ENCODE measurements at places on chromosomes 12 and 14. TPM values are rescaled to one million over a fixed set of nuclear protein-coding genes. Genes with fewer than 3 reads are reported as not detected.

- DNase-seq = no peak
These were observed 1.1 kb downstream of the DCTN2 start for GRCh38 chr12:57545809-57546437.

DNA sequence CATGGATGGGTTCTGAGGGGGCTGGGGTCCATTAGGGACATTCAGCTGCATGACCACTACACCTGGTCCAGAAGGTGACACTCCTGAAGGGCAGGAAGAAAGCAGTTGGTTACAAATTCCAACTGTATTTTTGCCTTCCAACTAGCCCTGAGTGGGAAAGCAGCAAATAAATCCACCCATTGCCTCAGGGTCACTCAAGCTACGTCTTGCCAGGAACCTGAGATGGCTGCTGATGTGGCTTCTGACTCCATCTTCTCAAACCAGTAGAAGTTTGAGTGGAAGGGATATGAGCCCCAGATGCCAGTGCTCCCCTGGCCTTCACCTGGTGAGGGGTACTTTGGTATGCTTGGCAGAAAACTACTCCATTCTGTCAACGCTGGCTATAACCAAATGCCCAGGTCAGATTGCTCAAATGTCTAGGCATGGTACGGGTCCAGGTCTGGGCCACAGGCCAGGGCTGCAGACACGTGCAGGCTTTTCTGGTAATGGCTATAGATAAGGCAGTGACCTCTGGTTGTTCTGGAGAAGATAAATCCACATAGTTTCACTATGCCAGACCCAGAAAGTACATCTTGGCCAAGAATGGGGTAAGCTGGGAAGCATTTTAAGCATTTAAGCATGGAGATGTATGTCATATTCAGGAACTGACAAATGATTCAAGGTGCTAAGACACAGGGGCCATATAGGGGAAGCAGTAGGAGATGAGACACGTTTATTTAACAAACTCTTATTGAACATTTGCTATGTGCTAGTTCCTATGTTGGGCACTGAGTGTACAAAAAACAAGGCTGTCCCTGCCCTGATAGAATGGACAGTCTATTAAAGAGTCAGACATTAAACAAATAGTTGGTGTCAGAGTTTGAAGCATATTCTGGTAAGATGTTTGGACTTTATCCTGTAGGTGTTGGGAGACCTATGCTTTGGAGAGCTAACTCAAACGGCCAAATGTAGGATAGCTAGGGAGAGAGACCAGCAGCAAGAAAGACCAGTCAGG is 8.3 kb upstream of the STAC3 start:
- no peak for DNase-seq

GRCh38 chr12:130872179-130873096 is 572 bp downstream of the RAN start:
- DNase-seq = no peak

Gene CLEC9A
- total RNA-seq = not detected

Gene MAP3K9
- total RNA-seq = 12.0 TPM

Gene MANSC1
- total RNA-seq = 5.4 TPM

Measured in kidney epithelial cell (primary cell).